ENCODE measurements at places on chromosomes 2 and 18. TPM values are rescaled to one million over a fixed set of nuclear protein-coding genes. Genes with fewer than 3 reads are reported as not detected.

The DSEL gene
- 24.9 TPM for total RNA-seq

GRCh38 chr2:202014759-202015211, 18.9 kb upstream of the FZD7 start:
- no peaks in the 10 kb centered on the region for H3K27me3 ChIP-seq
- DNase-seq = peak; percentile 60
- no peak overlapping the region for H3K4me3 ChIP-seq
- H3K27ac ChIP-seq = no peak overlapping the region
- peaks cover 11% of the 10 kb centered on the region for H3K4me1 ChIP-seq

DNA sequence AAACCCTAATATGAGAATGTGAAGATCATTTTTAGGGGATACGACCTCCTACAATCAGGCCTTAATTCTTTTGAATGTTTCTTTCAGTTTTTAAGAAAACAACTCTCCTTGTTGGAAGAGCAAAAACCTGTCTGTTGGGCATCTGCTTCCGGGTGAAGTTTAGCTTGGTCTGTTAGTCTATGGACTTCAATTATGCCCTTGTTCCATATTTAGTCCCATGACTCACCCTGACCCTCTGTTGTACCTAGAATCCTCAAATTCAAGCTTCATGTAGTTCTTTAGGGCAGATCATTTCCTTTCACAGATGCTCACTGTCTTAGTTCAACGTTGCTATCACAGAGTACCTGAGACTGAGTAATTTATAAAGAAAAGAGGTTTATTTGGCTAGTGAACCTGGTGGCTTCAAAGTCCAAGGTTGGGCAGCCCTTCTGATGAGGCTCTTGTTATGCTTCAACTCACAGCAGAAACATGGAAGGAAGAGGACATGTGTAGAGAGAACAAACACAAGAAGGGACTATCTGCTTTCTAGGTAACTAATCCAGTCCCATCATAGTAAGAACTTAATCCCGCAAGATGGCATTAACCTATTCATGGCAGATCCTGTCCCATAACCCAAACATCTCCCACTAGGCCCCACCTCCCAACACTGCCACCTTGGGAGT, 82.5 kb upstream of the SERPINE2 start:
- H3K4me1 ChIP-seq = peaks cover 5% of the 10 kb centered on the region
- H3K4me3 ChIP-seq = no peak overlapping the region
- no peaks in the 10 kb centered on the region for H3K36me3 ChIP-seq
- DNase-seq = no peak
- no peaks in the 10 kb centered on the region for H3K27me3 ChIP-seq
- H3K27ac ChIP-seq = no peak overlapping the region

The RTP5 gene
- total RNA-seq = not detected

DNA sequence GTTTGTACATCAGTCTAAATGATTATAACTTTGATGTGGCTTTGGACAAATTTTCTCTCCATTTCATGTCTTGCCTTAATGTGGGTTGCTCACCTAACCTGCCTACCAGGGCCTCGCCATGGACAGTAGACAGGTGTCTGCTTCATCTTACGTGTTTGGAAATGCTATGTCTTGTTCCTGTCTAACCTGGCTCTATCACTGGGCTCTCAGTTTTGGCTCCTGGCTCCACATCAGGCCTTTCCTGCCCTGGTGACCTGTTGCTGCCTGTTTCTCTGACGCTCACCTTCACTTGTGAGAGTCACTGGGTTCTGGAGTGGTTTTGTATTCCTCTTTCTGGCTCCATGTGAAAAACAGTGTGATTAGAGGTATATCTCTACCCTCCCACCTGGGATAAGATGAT, 65.9 kb downstream of the PHLPP1 start:
- DNase-seq = no peak
- no peaks in the 10 kb centered on the region for H3K27me3 ChIP-seq
- no peaks in the 10 kb centered on the region for H3K36me3 ChIP-seq
- no peak overlapping the region for H3K27ac ChIP-seq
- H3K4me3 ChIP-seq = no peak overlapping the region

GRCh38 chr2:239455436-239456203, 54.8 kb upstream of the HDAC4 start:
- H3K27me3 ChIP-seq = peaks cover 4% of the 10 kb centered on the region
- no peak for DNase-seq
- no peaks in the 10 kb centered on the region for H3K4me1 ChIP-seq
- H3K27ac ChIP-seq = no peak overlapping the region
- no peak overlapping the region for H3K4me3 ChIP-seq
- no peaks in the 10 kb centered on the region for H3K36me3 ChIP-seq

The SLC5A7 gene
- total RNA-seq = not detected

The LYG2 gene
- total RNA-seq = not detected

All from A673 (cell line).